CD4-positive, alpha-beta memory T cell (primary cell): ENCODE measurements at places on chromosomes 13 and 19. TPM values are rescaled to one million over a fixed set of nuclear protein-coding genes. Genes with fewer than 3 reads are reported as not detected.
A peak's percentile ranks its signal among the peaks of the same experiment; 100 is the strongest.

The ITGBL1 gene
- not detected for total RNA-seq

The SCAF1 gene
- total RNA-seq: 60.5 TPM

The PSG2 gene
- not detected for total RNA-seq

The CCDC122 gene
- total RNA-seq: 4.0 TPM

The LAIR1 gene
- 59.8 TPM for total RNA-seq

The PPM1N gene
- total RNA-seq: 7.9 TPM

The ZNF439 gene
- total RNA-seq: 17.7 TPM

The ZNF616 gene
- total RNA-seq: 18.6 TPM

The GAPDHS gene
- not detected for total RNA-seq

The CEACAM3 gene
- not detected for total RNA-seq

The ASF1B gene
- 2.3 TPM for total RNA-seq

- H3K27ac ChIP-seq: no peak overlapping the region
- DNase-seq: no peak
- no peak overlapping the region for H3K4me3 ChIP-seq
- H3K27me3 ChIP-seq: no peaks in the 10 kb centered on the region
- H3K4me1 ChIP-seq: no peaks in the 10 kb centered on the region
Measured at GRCh38 chr13:39266426-39266825, 228.2 kb downstream of the NHLRC3 start.

GRCh38 chr19:4636151-4636717 is 3.1 kb upstream of the TNFAIP8L1 start:
- H3K36me3 ChIP-seq: no peaks in the 10 kb centered on the region
- peak overlapping the region; percentile 35 for H3K27ac ChIP-seq
- H3K27me3 ChIP-seq: no peaks in the 10 kb centered on the region
- DNase-seq: peak; percentile 78
- H3K4me1 ChIP-seq: peaks cover 37% of the 10 kb centered on the region

- DNase-seq: no peak
- peaks cover 55% of the 10 kb centered on the region for H3K4me1 ChIP-seq
- H3K27me3 ChIP-seq: no peaks in the 10 kb centered on the region
Measured at GRCh38 chr19:8459520-8460270, 14.9 kb downstream of the HNRNPM start.

DNA sequence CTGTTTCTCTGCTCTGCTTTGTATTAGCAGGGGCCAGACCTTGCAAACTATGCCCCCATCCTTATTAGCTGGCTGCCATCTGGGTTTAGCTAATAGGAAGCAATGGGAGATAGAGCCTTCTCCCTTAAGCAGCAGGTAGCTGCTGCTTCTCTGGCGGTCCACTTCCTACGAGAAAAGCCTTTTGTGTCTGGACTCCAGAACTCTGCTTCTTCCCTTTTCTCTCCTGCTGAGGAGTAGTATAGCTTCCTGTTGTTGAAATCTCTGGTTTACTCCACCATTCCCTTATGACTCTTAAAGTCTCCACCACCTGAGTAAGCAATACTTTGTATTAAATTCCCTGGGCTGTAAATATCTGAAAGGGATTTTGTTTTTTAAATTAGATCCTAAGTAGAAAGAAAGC is 147.1 kb downstream of the DNAJC15 start:
- no peak overlapping the region for H3K27ac ChIP-seq
- no peak overlapping the region for H3K4me3 ChIP-seq
- no peaks in the 10 kb centered on the region for H3K27me3 ChIP-seq
- no peak for DNase-seq
- no peaks in the 10 kb centered on the region for H3K36me3 ChIP-seq
- H3K4me1 ChIP-seq: no peaks in the 10 kb centered on the region

DNA sequence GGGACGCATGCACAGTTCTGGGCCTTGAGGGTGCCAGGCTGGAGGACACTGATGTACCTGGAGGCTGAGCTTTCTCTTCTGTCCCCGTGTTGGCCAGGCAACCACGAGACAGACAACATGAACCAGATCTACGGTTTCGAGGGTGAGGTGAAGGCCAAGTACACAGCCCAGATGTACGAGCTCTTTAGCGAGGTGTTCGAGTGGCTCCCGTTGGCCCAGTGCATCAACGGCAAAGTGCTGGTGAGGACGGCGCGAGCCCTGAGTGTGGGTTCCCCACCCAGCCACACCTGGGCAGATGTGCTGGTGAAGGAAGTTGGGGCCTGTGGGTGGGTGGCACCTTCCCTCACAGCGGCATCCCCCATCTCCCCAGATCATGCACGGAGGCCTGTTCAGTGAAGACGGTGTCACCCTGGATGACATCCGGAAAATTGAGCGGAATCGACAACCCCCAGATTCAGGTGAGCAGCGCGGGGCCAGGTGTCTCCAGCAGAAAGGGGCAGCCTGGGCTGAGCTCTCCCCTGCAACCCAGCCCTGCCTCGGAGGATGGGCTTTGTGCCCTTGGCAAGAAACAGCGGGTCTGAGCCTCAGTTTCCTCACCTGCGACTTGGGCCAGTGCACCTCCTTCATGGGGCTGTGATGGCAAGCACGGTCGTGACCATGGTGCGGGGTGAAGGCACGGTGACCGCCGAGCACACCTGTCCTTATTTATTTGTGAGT is 26.2 kb downstream of the CCDC8 start:
- H3K4me3 ChIP-seq: no peak overlapping the region
- H3K4me1 ChIP-seq: no peaks in the 10 kb centered on the region
- no peaks in the 10 kb centered on the region for H3K27me3 ChIP-seq
- no peak overlapping the region for H3K27ac ChIP-seq

- H3K4me3 ChIP-seq: no peak overlapping the region
- no peaks in the 10 kb centered on the region for H3K36me3 ChIP-seq
- DNase-seq: no peak
- H3K27ac ChIP-seq: no peak overlapping the region
Measured at GRCh38 chr13:111017755-111018459, 97.2 kb upstream of the ARHGEF7 start.

DNA sequence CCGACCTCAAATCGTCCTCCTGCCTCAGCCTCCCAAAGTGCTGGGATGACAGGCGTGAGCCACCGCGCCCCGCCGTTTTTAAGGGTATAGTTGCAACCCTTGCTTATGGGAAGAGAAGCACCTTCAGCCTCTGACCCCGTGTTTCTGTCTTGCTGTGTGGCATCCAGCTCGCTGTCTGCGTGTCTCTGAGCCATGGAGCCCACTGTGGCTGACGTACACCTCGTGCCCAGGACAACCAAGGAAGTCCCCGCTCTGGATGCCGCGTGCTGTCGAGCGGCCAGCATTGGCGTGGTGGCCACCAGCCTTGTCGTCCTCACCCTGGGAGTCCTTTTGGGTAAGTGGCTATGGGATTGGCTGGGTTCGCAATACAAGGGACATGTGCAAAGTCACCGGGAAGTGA is 29.5 kb downstream of the TMPRSS9 start:
- DNase-seq: no peak
- H3K27me3 ChIP-seq: no peaks in the 10 kb centered on the region
- no peaks in the 10 kb centered on the region for H3K36me3 ChIP-seq
- no peak overlapping the region for H3K4me3 ChIP-seq
- no peak overlapping the region for H3K27ac ChIP-seq

DNA sequence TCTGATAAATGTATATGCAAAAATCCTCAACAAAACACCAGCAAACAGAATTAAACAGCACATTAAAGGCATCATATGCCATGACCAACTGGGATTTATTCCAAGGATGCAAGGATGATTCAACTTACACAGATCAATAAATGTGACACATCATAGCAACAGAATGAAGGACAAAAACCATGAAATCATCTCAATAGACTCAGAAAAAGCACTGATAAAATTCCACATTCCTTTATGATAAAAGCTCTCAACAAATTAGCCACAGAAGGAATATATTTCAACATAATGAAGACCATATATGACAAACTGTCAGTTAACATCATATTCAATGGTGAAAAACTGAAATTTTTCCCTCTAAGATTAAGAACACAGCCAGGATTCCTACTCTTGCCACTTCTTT is 691.6 kb downstream of the DIAPH3 start:
- H3K4me3 ChIP-seq: no peak overlapping the region
- no peaks in the 10 kb centered on the region for H3K4me1 ChIP-seq
- no peaks in the 10 kb centered on the region for H3K27me3 ChIP-seq
- no peak overlapping the region for H3K27ac ChIP-seq
- no peaks in the 10 kb centered on the region for H3K36me3 ChIP-seq

DNA sequence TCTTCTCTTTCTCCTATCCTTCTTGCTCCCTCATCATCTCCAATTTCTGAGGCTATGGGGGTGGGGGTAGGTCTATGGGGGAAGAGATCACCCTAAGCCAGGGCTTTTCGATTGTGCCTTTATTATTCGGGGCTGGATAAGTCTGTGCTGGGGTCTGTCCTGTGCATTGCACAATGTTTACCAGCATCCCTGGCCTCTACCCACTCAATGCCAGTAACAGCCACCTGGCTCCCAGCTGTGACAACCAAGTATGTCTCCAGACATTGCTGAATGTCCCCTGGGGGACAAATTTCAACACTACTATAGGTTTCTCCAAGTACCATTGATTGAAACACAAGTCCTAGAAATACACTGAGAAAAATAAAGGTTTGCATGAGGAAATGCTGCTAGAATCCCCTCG is 13.2 kb downstream of the CBY2 start:
- DNase-seq: no peak
- H3K27me3 ChIP-seq: no peaks in the 10 kb centered on the region
- no peaks in the 10 kb centered on the region for H3K36me3 ChIP-seq
- no peak overlapping the region for H3K4me3 ChIP-seq
- H3K27ac ChIP-seq: no peak overlapping the region
- no peaks in the 10 kb centered on the region for H3K4me1 ChIP-seq

DNA sequence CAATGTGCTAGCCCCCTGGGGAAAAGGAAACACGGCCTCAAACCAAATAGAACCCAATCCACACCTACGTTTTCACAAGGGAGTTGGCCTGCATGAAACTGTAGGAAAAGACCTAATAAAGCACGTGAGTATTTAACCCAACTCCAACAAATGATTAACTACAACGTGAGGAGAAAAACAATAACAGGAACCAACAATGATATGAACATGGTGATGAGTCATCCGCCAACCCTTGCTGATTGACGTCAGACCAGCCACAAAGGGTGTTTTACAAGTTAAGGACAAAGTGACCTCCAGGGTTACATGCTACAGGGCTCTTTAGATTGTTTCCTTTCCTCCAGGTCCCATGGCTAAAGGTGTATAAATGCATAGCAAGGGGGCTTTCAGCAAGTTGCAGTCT is 460.5 kb downstream of the COG6 start:
- peaks cover 13% of the 10 kb centered on the region for H3K4me1 ChIP-seq
- H3K36me3 ChIP-seq: no peaks in the 10 kb centered on the region
- no peak overlapping the region for H3K27ac ChIP-seq
- H3K4me3 ChIP-seq: no peak overlapping the region
- no peaks in the 10 kb centered on the region for H3K27me3 ChIP-seq

- no peak overlapping the region for H3K4me3 ChIP-seq
- no peaks in the 10 kb centered on the region for H3K4me1 ChIP-seq
- H3K36me3 ChIP-seq: no peaks in the 10 kb centered on the region
- H3K27ac ChIP-seq: no peak overlapping the region
Measured at GRCh38 chr13:43936647-43937046, 56.9 kb downstream of the LACC1 start.

- peaks cover 37% of the 10 kb centered on the region for H3K4me1 ChIP-seq
- H3K4me3 ChIP-seq: peak within 1 kb of the TSS; percentile 53
- DNase-seq: no peak
- H3K27me3 ChIP-seq: no peaks in the 10 kb centered on the region
- H3K36me3 ChIP-seq: peaks cover 4% of the 10 kb centered on the region
Measured at GRCh38 chr19:11577451-11578257, at the start of gene ACP5. Gene ACP5 (minus strand): TSS chr19:11577645. CDS start chr19:11577317, 328 bp downstream.

- DNase-seq: peak; percentile 24
- no peak overlapping the region for H3K27ac ChIP-seq
- no peaks in the 10 kb centered on the region for H3K27me3 ChIP-seq
Measured at GRCh38 chr19:6126335-6126974, 9.0 kb upstream of the ACSBG2 start.

DNA sequence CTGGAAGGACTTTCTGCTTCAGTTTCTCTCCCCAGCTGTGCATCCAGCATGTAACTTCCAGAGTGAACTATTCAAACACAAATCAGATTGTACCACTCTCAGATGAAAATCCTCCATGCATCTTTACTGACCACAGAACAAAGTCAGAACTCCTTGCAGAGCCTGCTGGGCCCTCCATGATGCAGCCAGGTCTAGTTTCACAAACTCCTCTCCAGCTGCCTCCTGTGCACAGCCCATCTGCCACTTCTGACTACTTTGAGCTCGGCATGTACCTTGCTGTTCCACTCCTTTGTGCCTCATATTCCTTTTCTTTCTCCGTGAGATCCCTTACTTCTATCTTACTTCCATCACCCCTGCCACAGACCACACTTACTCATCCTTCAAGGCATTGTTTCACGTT is 31.4 kb downstream of the NALCN start:
- no peak overlapping the region for H3K4me3 ChIP-seq
- H3K36me3 ChIP-seq: no peaks in the 10 kb centered on the region
- no peak for DNase-seq
- H3K4me1 ChIP-seq: no peaks in the 10 kb centered on the region
- no peak overlapping the region for H3K27ac ChIP-seq

- DNase-seq: no peak
- no peak overlapping the region for H3K27ac ChIP-seq
- H3K4me1 ChIP-seq: no peaks in the 10 kb centered on the region
- no peaks in the 10 kb centered on the region for H3K36me3 ChIP-seq
- no peak overlapping the region for H3K4me3 ChIP-seq
Measured at GRCh38 chr13:100447831-100448230, 140.8 kb downstream of the GGACT start.

- no peaks in the 10 kb centered on the region for H3K27me3 ChIP-seq
- no peaks in the 10 kb centered on the region for H3K4me1 ChIP-seq
- H3K36me3 ChIP-seq: no peaks in the 10 kb centered on the region
- H3K4me3 ChIP-seq: no peak overlapping the region
- H3K27ac ChIP-seq: no peak overlapping the region
- DNase-seq: no peak
Measured at GRCh38 chr13:61470786-61471185, 55.1 kb upstream of the PCDH20 start.

GRCh38 chr19:50505856-50506611 is 5.0 kb downstream of the JOSD2 start:
- no peaks in the 10 kb centered on the region for H3K36me3 ChIP-seq
- no peak overlapping the region for H3K4me3 ChIP-seq
- no peaks in the 10 kb centered on the region for H3K27me3 ChIP-seq
- peaks cover 9% of the 10 kb centered on the region for H3K4me1 ChIP-seq
- DNase-seq: no peak
- H3K27ac ChIP-seq: no peak overlapping the region

DNA sequence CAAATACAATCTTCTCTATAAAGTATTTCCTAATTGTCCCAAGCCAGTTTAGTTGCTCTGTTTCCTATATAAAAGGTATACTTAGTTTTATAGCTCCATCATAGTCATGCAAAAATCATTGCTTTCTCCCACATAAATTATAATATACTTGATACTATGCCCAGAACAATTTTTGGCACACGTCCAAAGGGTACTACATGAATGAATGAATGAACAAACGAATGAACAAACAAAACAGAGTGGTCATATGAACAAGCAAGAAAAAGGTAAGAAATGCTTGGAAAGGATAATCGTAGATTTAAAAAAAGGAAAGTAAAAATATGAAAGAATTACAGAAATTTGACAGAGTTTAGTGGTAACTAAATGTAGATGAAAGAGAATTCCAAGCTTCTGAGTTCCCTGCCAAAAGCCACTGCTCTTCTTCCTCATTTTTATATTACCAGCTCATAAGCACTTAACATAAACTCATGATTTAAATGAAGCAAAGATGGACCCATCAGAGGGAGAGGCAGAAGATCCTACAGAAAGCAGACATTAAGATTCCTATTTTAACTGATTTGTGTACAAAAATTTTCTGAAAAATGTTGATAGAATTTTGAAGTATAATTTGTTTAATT is 123.2 kb downstream of the ENOX1 start:
- H3K4me1 ChIP-seq: peaks cover 6% of the 10 kb centered on the region
- H3K4me3 ChIP-seq: no peak overlapping the region
- H3K36me3 ChIP-seq: no peaks in the 10 kb centered on the region
- no peak for DNase-seq
- no peaks in the 10 kb centered on the region for H3K27me3 ChIP-seq
